ENCODE measurements at places on chromosomes 7 and 10. TPM values are rescaled to one million over a fixed set of nuclear protein-coding genes. Genes with fewer than 3 reads are reported as not detected.

Gene NKX1-2
- polyA plus RNA-seq: not detected

DNA sequence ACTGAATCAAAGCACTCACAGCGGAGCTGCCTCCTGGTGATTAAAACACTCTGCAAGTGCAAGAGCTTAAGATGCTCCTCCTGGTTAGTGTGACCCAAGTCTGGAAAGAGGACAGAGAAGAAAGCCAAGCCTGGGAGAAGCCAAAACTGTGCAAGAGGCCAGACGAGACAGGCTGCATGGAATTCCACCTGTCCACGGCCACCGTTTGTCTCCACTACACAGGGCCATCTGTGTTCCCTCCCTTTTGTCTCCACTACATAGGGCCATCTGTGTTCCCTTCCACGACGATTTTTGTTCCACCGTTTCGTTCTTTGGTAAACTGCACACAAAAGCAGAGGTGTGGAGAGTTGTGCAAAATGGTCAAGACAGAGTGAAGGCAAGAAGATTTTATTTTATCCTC lies 233.0 kb downstream of the DIP2C start:
- DNase-seq: no peak

DNA sequence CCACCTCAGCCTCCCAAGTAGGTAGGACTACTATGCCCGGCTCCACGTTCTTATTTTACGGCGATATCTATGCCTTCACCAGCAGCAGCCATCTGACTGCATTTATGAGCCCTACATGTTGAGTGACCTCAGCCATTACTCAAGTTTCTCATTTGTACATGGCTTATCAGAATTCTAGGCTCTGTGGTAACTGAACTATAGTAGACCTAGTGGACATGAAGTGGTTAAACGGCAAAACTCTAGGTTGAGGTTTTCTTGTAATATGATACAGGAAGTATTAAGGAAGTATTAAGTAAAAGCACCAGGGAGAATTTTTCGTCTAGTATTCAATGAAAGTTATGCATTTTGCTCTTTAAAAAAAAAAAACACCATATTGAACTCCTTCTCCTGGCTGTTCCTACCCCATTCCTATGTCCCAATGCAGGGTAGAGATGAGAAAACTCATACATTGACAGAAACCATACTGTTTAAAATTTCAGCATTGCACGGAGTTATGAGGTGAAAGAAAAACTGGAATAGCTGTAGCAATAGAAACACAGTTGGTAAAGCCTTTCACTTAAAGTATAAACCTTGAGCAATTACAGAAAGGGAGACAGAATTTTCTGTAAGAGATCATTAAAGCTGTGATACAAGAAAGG lies 39.8 kb upstream of the EPC1 start:
- no peak for DNase-seq

- DNase-seq: no peak
Observed at GRCh38 chr7:15831606-15832005, 145.1 kb upstream of the MEOX2 start.

DNA sequence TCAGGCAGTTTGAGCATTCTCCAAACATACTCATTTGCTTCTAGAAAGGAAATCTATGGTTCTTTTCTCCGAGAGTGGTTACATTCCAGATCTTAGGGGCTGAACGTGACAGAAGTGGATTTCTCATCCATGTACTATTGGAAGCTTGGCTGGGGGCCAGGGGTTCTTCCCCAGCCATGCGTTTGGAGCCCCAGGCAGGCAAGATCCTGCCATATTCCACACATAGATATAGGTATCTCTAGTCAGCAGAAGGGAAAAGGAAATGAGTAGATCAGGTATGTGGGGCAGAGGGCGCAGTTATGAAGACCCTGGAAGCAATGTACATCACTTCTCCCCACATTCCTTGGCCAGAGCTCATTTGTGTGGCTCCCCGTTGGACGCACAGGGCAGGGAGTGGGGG lies 299.8 kb downstream of the CCDC3 start:
- DNase-seq: no peak

GRCh38 chr7:37483627-37484026 lies 35.0 kb upstream of the ELMO1 start:
- no peak for DNase-seq

DNA sequence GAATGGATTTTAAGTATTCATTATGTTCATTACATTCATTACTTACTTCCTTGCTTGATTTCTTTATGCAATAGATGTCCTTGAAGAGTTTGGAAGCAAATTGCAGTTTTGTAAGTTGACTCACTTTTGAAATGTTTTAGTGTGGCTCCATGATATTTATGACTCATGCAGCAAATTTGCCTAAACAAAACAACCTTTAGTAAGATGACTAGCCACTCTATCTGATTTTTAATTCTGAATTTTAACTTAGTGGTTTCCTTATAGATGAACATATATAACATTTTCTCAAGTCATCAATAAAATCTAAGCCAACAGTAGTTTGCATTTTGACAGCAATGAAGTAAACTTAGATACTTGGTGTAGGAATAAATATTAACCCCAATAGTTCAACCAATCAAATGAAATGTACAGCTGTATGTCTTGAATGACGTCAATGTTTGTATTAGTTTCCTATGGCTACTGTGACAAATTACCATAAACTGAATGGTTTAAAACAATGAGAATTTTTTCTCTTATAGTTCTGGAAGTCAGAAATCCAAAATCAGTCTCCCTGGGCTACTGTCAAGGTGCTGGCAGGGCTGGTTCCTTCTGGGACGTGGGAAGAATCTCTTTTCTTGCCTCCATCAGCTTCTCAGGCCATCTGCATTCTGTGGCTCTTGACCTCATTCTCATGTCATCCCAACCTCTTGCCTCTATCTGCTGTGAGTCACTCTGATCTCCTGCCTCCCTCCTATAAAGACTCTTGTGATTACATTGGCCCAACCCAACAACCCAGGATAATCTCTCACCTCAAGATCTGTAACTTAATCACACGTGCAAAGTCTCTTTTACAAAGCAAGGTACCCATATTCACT lies 73.4 kb downstream of the AHR start:
- DNase-seq: no peak

DNA sequence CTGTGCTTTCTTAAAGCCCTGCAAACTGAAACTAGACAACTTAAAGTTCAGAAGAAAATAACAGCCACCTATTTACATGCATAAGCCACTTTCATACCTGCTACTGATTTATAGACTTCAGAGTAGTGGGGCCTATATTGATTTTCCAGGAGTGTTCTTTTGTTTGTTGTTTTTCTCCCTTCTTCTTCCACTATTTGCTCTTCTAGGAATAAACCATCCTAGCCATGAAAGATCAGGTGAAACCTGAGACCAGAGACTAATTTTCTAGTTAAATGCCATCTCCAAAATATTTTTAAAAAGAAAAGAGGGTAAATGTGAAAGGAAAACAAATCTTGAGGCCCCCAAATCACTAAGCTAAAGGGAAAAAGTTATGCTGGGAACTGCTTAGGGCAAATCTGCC lies 72.4 kb upstream of the C1GALT1 start:
- DNase-seq: no peak

- no peak for DNase-seq
Observed at GRCh38 chr10:132615341-132616169, 78.0 kb downstream of the INPP5A start.

Gene CYP2E1
- 2.3 TPM for polyA plus RNA-seq

DNA sequence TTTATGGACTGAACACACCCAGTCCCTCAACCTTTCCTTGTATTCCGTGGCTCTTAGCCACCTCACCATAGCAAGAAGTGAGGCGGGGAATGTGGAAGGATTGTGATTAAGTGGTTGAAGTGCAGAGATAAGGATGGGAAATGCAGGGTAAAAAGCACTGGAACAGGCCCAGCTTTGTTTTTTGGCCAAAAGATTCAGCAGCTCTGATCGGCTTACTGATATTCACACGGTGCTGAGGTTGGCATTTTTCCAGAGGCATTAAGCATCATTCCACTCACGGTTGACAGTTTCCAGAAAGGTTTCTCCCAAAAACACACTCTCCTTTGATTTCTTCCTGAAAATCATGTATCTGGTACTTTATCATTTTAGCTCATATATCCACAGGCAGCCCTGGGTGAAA lies 544.2 kb downstream of the CNTNAP2 start:
- no peak for DNase-seq

- DNase-seq: no peak
Observed at GRCh38 chr7:111172564-111173257, 81.8 kb downstream of the LRRN3 start.

DNA sequence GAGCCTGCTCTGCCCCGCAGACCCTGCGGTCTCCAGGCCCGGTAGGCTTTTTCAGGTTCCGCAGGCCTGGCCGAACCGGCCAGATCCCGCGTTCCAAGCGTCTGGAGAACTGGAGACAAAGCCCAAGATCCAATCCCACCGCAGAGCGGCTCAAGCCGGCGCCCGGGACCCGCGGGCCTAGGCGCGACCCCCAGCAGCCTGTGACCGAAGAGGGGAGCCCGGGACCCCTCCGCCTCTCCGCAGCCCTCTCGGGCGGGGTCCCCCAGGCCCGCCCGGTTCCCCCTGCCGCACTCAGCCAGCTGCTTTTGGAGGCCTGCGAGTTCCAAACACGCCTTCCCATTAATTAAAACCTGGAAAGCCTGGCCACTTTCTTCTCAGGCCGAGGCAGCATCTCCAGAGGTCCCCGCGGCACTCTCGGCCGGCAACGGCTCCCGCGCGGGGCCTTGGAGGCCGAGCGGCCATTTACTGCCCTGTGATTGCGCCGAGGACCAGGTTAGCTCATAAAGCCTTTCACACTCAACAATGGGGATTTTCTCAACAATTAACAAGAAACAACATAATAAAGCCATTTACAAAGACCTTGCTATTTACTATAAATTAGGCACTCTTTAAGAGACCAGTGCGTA lies 16.7 kb downstream of the SKIDA1 start:
- no peak for DNase-seq

- no peak for DNase-seq
Observed at GRCh38 chr7:105674200-105674920, 93.1 kb upstream of the EFCAB10 start.

Gene NEURL1
- 1.8 TPM for polyA plus RNA-seq

Gene HOXA9
- polyA plus RNA-seq: 118 TPM

DNA sequence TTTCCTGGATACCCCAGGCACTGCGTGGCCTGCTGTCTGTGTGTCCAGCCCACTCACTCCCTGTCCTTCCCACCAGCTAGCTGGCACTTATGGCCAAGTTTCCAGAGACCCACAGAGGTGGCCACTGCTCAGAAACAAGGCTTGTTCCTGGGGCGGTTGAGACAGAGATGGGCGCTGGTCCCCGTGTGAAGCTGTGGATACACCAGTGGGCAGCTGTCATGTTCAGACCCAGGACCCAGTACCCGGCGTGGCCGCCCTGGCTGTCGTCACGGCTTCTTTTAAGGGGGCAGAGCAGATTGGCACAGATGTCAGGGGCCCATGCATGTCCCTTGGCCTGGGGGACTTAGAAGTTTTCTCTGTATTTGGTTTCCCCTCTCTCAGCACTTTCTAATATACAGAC lies 36.3 kb downstream of the FOXL3 start:
- DNase-seq: no peak

- no peak for DNase-seq
Observed at GRCh38 chr10:96588060-96588554, 1.3 kb upstream of the TM9SF3 start.

Gene CRHR2
- polyA plus RNA-seq: 0.13 TPM

Gene NRF1
- 23.6 TPM for polyA plus RNA-seq

DNA sequence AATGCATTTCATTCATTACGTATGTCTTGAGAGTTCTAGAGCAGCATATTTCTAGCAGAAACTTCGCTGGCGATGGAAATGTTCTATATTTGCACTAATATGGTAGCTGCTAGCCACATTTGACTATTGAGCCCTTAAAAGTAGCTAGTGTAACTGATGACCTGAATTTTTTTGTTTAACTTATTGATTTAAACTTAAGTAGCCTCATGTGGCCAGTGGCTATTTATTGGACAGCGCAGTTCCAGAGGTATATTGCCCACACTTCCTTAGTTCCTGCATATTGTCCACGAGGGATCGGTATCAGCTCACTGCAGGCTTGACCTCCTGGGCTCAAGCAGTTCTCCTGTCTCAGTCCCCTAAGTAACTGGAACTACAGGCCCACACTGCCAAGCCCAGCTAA lies 3.7 kb downstream of the PSTK start:
- DNase-seq: no peak

DNA sequence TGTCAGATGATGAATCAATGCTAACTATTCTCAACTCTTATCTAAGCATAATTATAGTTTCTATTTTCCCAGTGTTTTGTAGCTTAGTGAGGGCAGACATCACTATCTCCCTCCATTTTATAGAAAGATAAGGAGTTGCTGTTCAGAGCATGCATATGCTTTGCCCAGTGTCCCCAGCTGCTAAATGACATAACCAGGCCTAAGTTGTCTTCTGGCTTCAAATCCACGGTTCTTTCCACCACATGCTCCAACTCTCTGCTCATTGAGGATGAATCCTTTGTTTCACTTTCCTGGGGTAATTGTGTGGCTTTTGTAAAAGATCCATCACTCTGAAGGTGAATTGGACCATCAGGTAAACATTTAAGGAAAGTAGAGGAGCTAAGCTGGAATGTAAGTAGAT lies 134.0 kb downstream of the SNX10 start:
- DNase-seq: no peak

GRCh38 chr10:29026065-29026797 lies 262.6 kb upstream of the LYZL1 start:
- DNase-seq: no peak

DNA sequence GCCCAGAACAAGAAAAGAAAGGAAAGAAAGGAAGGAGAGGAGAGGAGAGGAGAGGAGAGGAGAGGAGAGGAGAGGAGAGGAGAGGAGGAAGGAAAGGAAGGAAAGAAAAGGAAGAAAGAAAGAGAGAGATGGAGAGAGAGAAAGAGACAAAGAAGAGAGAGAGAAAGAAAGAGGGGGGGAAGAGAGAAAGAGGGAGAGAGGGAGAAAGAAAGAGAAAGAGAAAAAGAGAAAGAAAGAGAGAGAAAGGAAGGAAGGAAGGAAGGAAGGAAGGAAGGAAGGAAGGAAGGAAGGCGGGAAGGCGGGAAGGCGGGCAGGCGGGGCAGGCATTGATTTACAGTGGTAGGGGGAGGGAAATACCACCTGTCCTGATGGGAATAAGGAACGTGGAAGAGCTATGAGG lies 92.7 kb downstream of the DNAJC1 start:
- DNase-seq: no peak

- no peak for DNase-seq
Observed at GRCh38 chr7:46616636-46617035, 695.6 kb upstream of the IGFBP3 start.

DNA sequence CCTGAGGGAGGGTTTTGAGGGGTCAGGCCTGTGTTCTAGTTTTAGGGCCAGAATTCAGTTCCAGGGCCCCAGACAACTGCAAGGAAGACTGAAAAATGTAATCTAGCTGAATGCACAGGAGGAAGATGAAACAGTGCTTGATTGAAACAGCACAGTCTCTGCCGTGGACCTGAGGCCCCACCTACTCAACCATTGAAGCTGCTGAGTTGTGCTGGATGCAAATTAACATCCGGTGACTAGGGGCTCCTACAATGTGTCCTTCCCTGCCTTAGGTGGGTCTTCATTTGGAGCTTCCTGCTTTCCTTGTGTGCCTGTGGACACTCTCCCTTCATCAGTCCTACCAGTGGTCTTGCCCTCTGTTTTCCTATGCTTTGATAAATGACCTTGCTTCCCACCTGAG lies 5.7 kb downstream of the GLRX3 start:
- no peak for DNase-seq

Data from renal cortex interstitium (tissue), 15 donors.